CD4-positive, alpha-beta T cell treated with Interleukin-15 for 4 hours (primary cell): ENCODE measurements at places on chromosomes 4 and X.

DNA sequence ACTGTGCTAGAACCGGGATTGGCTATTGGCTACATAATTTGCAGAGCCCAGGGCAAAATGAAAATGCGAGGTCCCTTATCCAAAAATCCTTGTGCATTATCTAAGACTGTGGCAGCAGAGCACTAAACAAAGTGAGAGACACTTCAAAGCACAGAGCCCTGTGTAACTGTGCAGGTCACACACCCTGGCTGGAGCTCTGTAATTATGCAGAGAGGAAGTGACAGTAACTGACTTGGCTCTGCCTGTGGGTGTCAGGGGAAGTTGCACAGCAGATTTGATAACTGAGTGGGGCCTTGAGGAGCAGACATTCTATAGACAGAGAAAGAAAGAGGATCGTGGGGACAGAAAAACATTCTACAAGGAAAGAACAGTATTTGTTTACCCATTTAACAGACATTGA, 173.5 kb upstream of the FMR1 start:
- DNase-seq = no peak

DNA sequence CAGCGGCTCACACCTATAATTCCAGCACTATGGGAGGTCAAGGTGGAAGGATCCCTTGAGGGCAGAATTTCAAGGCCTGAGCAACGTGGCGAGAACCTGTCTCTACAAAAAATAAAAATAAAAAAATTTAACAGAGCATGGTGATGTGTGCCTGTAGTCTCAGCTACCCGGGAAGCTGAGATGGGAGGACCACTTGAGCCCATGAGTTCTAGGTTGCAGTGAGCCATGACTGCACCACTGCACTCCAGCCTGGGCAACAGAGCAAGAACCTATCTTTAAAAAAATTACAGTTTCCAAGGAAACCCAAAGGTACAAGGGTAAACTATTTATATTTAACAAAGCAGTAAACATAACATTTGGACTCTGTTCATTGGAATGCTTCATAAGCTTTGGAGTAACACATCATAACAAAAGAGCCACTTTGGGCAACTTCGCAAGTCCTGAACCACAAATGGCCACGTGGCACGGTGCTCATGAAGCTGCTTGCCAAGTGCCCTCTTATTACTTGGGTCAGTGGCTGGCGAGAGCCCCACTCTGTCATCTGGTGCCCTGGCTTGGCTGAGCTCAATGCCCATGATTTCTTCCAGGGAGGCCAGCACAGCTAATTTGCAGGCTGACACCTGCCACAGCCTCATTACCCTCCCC, 165.6 kb downstream of the SH3KBP1 start:
- DNase-seq = no peak

DNA sequence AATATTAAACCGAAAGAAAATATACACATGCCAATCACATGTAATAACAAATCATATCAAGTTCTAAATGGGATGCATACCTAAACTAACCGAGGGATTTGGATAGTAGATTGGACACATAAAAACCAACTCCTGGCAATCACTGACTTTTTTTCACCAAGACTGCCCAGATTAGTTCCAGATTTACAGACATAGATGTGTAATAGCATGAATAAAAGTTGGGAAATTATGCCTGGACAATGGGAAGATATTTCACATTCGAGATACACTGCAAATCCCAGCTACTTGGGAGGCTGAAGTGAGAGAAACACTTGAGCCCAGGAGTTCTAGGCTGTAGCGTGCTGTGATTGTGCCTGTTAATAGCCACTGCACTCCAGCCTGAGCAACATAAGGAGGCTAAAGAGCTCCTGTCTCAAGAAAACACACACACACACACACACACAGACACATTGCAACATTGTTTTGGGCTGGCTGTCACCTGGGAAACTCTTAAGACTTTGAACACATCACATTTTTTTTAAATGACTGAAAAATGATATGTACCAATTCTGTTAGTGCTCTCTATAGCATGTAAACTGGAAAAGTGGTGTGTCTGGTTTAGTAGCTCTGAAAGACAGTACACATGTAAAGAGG, 5.7 kb downstream of the RAB40A start:
- no peak for DNase-seq

- no peak for DNase-seq
Measured at GRCh38 chrX:123487236-123487635, 245.6 kb downstream of the THOC2 start.

DNA sequence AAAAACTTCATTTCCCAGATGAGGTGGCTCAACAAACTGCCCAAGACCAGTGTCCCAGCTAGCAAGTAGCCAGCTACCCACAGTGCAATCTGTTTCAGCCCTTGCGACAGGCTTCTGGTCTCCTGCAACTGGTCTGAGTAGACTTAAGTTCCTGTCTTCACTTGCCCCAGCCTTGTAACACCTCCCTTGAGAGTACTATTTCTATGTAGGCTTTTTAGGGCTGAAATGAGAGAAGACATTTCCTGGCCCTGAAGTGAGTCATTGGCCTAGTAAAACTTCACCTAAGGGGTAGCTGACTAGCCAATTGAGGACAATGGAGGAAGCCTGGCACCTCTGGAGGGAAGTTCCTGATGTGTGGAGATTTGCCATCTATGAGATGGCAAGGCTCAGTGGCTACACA, 80.1 kb upstream of the STIM2 start:
- DNase-seq = no peak

DNA sequence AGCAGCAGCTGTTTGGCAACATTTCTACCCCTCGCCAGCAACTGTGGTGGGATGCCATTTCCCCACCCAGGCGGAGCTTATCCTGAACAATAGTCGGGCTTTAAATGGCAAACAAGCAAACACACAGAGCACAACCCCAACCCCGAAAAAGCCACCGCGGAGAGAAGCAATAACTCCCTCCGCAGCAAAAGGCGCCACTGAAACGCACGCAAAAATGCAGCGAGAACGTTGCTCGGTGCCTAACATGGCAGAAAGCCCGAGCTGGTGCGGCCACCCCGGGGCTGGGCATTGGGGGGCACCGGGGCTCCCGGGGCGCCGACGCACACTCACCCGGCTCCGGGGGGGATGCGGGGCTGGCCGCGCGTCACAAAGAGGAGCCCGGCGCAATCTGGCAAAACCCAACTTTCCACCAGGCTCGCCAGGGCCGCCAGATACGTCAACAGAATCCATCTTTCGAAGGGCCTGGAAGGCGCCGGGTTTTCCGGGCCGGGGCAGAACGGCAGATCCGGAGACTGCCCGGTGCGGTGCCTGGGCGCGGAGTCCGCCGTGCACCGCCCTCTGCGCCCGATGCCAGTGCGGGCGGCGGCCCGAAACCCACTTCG, 818 bp downstream of the RAI2 start:
- DNase-seq = no peak

- no peak for DNase-seq
Measured at GRCh38 chrX:16785247-16786138, 773 bp upstream of the TXLNG start.

- no peak for DNase-seq
Measured at GRCh38 chr4:70709611-70710205, 12.1 kb upstream of the RUFY3 start.

DNA sequence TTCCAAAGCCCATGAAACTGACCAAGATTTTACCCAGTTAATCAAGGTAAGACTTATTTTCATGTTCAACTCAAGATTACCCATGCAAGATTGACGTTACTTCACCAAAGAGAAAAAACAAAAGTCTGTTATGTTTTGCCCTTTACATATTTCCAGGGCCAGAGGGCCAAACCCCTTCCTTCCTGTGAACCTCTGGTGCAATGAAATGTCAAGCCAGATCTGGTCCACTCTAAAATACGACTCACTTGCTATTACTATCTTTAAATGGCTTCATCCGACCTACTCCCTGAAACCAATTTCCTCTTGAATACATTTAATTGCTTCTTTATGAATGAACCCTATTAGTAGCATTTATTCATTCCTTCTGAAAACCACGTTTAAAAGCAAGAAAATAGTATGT, 33.0 kb downstream of the TSPAN5 start:
- DNase-seq = no peak
